ENCODE measurements at places on chromosomes 7 and 10.

- DNase-seq = no peak
Observed at GRCh38 chr7:154736389-154736788, 266.5 kb downstream of the PAXIP1 start.

DNA sequence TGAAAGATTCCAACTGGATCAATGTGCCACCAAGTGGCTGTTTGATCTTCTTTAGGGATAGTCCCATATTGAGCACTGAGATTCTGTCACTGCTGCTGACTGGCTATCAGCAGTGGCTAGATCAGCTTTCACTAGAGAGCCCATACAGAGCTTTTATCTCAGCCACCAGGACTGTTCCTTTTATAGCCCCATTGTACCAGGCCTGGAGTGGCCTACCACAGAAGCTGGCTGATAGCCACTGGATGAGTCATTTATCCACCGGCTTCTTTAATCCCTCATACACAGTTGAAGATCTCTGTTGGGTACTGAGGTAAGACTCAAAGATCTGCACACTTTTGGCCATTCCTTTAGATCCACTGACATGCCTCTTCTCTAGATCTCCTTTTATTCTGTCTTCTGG lies 1101.1 kb downstream of the SORCS3 start:
- DNase-seq = peak; percentile 36

- DNase-seq = no peak
Observed at GRCh38 chr10:33402220-33403073, 68.0 kb upstream of the NRP1 start.

DNA sequence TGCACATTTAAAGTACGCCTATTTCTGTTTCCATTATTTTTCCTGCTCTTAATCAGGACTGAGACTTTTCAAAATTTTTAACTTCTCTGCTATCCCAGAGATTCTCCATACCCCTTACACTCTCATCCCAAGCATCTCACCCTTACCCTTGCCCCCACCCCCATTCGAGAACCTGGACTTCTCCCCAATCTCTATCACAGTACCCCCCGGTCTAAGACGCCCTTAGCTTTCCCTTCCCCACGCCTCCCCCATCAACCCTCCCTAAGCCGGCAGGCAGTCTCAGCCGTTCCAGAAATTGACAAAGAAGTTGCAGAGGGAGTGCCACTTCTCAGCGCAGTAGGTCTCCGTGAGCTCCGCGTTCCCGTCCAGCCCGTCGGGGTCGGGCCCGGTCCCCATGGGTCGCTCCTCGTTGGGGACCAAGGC lies 1.4 kb downstream of the FGFBP3 start:
- DNase-seq = no peak

DNA sequence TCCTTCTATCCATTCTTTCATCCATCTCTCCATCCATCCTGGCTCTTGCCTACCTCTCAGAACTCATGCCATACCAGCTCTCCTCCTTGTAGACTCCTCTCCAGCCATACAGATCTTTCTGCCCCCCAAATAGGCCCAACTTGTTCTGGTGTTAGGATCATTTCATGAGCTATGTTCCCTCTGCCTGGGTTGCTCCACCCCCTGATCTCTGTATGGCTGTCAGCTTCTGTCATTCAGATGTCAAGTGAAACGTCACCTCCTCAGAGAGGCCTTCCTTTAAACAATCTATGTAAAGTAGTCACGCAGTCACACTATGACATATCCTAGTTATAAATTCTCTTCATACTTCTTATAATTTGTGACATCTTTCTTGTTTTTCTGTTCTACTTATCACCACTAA lies 42.3 kb upstream of the PNLIPRP3 start:
- no peak for DNase-seq

GRCh38 chr7:98209166-98209920 lies 1.9 kb upstream of the BHLHA15 start:
- DNase-seq = no peak

Measured in ELF-1 (cell line).